NCI-H2081 (cell line): ENCODE measurements at places on chromosomes 2 and 18.
A peak's percentile ranks its signal among the peaks of the same experiment; 100 is the strongest.

DNA sequence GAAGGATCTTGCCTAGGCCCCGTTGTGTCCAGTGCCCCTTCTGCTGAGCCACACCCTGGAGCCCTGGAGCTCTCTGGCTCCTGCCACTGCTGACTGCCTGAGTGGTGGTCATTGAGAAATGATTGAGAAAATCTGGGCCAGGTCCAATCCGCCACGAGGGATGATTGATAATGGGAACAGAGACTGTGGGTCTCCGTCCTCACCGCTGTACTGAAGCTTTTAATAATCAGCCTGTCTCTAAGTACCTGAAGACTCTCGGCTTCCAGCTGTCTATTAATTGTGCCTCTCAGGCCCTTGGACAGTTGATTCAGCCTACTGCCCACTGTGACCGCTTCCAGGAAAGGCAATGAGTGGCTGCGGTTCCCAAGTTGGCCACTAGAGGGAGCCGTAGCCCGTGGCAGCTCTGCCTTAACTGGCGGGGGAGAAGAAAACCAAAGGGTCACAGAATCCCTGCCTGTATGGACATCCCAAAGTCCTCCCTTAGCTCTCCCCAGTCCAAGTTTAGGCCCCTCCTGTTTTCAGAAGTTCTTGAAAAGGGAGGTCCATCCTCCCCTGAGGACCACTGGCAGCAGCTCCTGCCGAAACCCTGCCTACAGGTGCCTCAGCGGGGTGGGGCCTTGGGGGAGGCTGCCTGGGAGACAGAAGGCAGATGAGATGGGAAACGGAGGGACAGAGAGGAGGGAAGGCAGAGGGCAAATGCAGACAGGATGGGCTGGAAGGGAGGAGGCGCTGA lies 213.6 kb downstream of the TNS1 start:
- peak; percentile 47 for DNase-seq

- DNase-seq: no peak
Observed at GRCh38 chr2:160142472-160142871, 57.6 kb downstream of the ITGB6 start.

- DNase-seq: no peak
Observed at GRCh38 chr2:6281524-6281923, 584.2 kb downstream of the CMPK2 start.

GRCh38 chr2:33064349-33064801 lies 117.6 kb downstream of the LTBP1 start:
- DNase-seq: no peak

- no peak for DNase-seq
Observed at GRCh38 chr2:88599527-88599926, 27.7 kb downstream of the EIF2AK3 start.

GRCh38 chr2:23354554-23354953 lies 30.4 kb upstream of the KLHL29 start:
- no peak for DNase-seq

DNA sequence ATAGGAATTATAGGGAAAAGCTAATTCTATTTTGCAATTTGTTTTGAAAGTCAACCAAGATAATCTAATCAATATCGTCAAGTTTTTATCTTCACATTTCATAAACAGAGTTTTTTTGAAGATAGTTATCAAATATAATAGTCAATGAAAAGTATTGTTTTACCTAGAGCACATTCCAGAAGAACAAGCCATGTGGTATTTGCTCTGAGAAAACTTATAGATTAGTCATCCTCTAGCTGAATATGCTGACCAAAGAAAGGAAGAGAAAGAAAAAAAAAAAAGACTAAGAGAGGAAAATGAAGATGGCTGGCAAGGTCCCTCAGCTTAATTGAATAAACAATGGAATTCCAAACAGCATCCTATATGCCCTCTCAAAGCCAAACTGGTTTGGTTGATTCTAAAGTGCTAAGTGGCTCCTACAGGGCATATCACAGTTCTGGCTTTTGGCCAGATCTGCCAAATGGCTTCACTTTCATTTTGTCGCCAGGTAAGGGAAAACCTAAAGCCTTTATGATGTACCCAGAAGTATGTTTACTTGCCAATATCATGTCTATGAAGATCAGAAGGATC lies 132.6 kb downstream of the VWC2L start:
- peak; percentile 19 for DNase-seq

DNA sequence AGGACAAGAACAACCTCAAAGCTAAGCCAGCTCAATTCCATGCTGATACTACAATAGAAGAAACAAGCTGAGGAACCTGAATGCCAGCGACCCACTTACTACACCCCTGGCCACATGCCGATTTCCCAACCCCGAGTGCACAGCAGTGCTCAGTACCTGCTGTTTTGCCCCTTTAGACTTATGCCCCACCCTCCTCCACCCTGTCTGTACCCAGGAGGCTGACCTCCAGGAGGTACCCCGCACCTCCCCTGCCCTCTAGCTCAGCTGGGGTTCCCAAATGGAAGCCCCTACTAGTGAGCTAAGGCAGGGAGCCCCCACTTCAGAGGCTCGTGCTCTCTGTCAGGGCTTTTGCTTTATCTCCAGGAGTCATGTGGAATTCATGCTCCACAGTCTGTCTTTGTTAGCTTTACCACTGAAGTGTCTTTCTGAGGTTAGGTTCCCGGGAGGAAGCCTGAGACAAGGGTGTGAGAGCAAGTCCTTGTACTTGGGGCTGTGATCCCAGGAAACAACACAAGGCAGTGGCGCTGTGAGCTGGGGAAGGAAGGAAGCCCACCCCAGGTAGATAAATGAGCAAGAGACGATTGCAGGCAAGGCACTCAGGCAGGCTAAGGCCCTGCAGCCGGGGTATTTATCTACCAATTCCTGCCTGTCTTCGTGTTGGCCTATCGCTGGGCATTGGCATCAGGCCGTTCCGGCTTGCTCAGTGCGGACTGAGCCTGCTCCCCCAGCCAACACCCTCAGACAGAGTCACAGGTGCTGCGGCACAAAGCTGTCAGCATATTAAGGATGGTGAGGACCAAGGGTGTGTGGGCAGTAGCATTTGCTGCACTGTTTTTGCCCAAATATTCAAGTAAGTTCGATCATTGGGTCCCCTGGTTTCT lies 220.5 kb downstream of the CYP26B1 start:
- DNase-seq: no peak

GRCh38 chr2:134583462-134583861 lies 135.3 kb downstream of the TMEM163 start:
- DNase-seq: no peak

DNA sequence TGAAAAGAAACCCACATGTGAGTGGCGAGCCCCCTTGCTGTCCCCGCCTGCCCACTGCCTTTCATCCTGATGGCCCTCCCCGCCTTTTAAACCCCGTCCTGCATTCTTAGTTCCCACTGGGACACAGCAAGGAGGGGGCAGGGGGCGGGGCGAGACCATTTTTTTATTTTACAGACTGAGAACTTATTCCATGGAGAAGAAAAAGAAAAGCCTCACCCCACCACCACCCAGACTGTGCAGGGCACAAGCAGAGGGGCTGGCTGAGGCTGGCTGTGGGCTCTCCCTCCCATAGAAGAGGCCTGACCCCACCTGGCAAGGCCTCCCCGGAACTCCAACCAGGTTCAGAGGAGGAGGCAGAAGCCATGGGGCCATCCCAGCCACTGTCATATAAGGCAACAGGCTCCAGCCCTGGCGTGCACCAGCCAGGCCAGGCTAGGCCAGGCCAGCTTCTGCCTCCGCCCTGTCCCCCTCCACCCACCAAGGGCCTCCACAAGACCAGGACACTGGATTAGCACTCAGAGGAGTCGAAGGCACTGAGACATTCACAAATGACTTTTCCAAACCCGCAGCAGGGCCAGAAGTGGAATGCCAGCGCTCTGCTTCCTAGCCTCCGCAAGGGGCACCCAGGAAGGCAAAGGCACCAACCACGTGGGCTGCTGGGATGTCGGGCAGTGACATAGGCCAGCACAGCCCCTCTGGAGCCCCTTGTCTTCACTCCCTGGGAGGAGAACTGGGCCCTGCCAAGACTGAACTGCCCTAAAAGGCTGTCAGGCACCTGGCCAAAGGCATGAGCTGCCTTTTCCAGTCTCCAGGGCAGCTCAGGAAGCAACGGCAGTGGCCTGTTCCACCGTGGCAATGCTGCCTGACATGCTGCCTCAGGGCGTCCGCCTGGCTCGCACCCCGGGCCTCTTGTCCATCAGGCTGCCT lies 37.5 kb upstream of the SEMA4C start:
- DNase-seq: no peak
